ENCODE measurements at places on chromosomes 16 and 17.

GRCh38 chr16:24990803-24991202, 24.4 kb downstream of the ARHGAP17 start:
- DNase-seq: no peak

GRCh38 chr16:75256059-75256571, 4.7 kb upstream of the BCAR1 start:
- no peak for DNase-seq

DNA sequence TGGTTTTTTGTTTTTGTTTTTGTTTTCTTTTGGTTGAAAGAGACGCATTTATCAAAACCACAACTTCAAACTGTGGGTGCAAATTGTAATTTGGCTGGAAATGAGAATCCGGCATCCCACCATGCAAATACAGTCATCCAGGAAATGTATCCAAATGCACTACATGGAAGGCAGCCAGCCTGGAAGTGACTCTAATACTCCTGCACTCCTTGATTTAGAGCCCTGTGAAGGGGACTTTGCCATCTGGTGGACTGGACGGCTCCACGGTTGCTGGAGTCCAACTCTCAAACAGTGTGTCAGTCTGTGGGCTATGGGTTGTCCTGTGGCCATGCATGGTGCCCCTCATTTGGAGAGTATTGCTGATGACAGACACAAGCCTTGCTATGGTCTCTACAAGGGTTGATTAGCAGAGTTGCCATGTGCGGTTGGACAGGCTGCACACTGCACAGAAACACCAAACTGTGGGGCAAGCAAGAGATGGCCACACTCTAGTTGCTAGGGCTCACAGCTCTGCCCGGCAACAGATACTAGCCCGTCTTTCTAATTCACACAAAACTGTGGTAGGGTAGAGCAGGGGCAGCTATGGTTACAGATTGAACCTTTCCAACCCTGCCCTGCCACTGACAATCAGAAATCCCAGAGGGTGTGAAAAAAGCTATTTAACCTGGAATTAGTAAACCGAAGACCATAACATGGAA, 62.4 kb downstream of the VAT1L start:
- DNase-seq: no peak

GRCh38 chr17:58005728-58006559, 1.1 kb downstream of the SRSF1 start:
- DNase-seq: no peak
